HS-5 (cell line): ENCODE measurements at places on chromosomes 7 and 10.

DNA sequence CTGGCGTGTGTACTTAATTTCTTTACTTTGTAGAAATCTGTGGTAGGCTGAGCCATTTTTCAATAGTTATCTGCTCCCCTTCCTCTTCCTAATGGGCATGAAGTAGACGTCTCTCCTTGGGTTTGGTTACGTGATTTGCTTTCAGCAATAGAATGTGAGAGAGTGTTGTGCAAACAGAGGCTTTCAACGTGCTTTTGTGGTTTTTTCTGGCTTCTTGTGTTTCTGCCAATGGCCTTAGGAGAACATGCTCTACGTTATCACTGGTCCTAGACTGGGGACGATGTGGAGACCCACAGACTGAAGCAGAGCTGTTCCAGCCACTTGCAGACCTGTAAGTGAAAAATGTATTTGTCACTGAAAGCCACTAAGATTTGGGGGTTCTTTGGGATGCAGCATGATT lies 107.2 kb upstream of the NPTX2 start:
- DNase-seq: no peak

- no peak for DNase-seq
These were observed 6.0 kb downstream of the CYCS start for GRCh38 chr7:25119102-25119501.

DNA sequence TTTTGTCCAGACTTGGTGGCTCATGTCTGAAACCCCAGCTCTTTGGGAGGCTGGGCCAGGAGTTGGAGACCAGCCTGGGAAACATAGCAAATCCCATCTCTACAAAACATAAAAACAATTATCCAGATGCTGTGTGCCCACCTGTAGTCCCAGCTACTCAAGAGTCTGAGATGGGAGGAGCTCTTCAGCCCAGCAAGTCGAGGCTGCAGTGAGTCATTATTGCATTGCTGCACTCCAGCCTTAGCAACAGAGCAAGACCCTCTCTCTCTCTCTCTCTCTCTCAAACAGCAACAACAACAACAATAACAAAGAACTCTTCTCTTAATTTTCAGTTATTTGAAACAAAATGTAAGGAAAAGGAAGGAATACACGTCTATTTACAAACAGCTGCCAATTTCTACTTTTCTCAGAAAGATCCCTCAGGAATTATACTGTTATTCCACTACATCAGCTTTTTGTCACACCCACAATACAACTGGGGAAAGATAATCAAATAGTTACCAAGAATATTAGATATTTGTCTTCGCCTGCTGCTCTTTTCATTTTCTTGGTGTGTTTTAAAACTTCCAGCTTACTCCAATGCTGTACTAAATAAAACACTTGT lies 5.1 kb upstream of the TSPAN12 start:
- no peak for DNase-seq

DNA sequence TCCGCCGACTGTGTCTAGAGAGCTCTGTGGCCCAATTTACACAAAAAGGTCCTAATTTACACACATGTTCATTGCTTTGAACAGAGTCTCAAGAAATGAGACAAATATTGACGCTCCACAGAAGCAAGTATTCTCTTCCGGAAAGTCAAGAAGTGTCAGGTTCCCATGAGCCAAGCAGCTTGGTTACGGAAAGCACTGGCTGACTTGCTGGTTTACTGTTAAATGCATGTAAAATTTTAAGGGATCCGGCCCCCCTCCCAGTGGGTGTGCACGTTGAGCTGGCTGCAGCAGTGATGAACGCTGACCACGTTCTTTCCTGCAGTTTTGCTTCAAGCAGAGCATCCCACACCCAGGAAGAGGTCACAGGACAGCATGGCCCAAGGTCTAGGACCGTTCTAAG lies 76.8 kb downstream of the DIP2C start:
- no peak for DNase-seq

DNA sequence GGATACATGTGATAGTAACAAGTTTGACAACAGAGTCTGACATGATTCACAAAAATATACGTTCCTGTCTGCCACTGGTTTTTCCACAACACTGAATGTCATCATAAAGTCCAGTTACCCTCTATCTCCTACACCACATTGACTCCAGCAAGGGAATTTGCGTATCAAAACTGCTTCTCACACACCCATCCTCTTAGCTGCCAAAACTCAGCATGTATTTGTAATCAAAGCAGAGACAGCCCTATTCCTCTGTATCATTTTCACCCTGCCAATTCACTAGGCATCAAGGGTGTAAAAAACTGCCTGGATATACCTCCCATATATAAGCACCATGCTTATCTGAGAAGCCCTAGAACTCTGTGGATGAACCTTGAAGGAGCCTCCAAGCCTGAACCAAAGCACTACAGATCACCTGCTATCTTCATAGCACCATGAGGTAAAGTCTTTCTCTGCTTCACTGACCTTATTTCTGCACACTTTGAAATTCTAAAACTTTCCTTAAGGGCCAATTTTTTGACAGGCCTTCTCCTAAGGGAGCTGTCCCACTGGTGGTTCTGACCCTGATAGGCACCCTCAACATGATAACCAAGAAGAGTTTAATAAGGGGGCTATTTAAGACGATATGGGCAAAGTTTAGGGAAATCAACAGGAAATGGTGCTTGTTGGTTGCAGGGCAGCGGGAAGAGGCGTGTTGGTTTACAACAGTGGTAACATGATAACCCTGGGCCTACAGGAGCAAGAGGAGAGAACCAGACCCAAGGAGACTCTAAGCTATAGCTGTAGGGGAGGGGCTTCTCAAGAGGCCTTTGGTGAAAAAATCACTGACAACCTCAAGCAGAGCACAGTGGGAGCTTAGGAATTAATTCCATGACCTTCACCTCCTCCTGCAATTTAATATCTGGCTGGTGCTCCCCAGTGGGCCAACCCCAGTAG lies at the start of gene IFIT1B:
TSS of gene IFIT1B (plus strand) at position 352 of the 933 bp plus-strand sequence. CDS start at position 432, 80 bp downstream.
- DNase-seq: no peak
